ENCODE measurements at places on chromosomes 16 and 17.

GRCh38 chr17:19313746-19314651 lies 48.5 kb downstream of the B9D1 start:
- no peak for DNase-seq

DNA sequence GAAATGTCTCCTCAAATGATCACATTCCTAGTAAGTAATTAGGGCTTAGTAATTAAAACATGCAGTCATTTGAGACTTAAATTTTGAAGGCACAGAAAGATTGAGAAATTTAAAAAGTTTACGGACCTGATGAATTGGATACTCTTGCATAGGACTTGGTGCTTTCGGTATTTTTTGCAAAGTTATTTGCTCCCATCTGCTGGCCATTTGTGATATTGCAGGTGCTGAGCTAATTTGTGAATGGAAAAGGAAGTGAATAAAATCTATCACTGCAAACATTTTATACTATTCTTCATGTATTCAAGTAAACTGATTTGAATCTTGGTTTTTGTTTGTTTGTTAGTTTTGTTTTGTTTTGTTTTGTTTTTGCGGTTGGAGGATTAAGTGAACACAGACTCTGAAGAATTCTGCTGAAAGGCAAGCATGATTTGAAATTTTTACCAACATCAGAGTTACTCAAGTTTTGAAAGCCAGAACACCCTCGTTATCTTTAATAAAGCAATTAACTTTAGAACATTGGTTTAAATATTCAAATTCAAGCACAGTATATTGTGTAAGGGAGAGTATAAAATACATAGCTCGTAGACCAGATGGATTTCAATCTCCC lies 689.5 kb upstream of the RBFOX1 start:
- DNase-seq: peak; percentile 9

- no peak for DNase-seq
These were observed 38.9 kb downstream of the PEMT start for GRCh38 chr17:17552351-17553216.

DNA sequence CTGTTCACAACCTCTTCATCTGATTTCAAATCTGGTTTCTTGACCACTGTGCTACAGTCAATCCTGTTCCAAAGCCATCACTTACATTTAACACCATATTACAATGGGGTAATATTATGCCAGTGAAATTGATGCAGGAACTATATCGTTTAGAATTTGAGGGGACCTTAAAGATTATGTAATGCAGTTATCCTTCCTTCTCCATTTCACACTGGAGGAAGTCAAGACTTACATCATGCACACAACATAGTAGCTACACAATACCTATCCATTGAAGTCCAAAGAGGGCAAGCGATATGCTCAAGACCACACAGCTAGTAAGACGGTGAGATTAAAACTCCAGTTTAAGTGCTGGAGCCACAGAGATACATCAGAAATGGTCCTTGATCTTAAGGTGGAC lies 16.8 kb downstream of the NOG start:
- no peak for DNase-seq

GRCh38 chr16:64280317-64280716 lies 841.5 kb downstream of the CDH11 start:
- DNase-seq: no peak

DNA sequence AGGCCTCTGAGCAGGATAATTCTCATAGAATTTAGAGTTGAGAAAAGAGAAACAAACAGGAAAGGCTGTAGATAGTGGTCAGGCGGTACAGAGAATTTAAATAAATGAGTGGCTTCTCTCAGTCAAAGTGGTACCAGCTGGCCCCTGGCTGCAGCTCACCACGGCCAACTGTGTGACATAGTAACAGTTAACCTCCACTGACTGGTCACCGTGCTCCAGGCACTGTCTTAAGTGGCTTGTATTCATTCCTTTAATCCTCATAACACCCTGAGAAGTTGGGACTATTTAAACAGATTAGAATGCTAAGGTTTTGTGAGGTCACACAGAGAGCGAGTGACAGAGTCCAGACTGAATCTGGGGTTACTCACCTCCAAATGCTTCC lies 108.9 kb downstream of the GNAO1 start:
- no peak for DNase-seq

DNA sequence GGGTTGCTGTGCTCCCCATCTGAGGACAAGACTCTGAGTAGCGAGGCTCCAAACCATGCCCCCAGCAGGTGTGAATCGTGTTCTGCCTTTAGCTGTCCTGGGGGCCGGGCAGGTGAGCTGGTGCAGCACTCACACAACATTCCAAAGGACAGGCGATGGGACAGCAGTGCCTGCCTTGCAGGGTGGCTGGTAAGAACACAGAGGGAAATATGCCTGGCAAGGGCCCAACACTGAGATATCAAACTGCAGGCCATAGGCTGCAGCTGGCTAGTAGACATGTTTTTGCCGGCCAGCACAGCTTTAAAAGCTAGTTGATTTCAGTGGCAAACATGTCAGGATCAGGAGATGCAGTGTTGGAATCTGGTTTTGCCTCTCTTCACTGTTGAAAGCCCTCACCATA lies 23.6 kb downstream of the CLEC16A start:
- no peak for DNase-seq

GRCh38 chr16:11992008-11992584 lies 15.6 kb downstream of the SNX29 start:
- no peak for DNase-seq

GRCh38 chr17:4806456-4806776 lies 536 bp upstream of the PLD2 start:
- DNase-seq: no peak

DNA sequence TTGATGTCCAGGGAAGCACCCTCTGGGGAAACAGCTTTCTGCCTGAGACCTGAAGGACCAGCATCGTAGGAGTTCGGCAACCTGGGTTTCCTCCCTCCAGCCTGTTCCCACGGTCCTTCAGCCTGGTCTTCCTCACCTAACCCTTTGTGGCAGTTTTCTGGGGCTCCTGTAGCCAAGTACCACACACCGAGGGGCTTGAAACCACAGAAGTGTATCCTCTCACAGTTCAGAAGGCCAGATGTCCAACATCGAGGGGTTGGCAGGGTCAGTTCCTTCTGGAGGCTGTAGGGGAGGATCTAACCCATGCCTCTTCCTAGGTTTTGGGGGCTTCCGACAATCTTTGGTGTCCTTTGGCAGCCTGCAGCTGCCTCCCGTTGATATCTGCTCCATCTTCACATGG lies 381.0 kb upstream of the TNRC6C start:
- no peak for DNase-seq

- DNase-seq: no peak
These were observed 70.0 kb upstream of the PMFBP1 start for GRCh38 chr16:72241930-72242329.

GRCh38 chr17:41301916-41302901 lies at the start of gene KRTAP29-1:
Gene KRTAP29-1, minus strand, starts transcription at chr17:41302851. Its CDS starts 0 bp downstream, at chr17:41302851.
- no peak for DNase-seq

- no peak for DNase-seq
These were observed 33.7 kb upstream of the RCVRN start for GRCh38 chr17:9938764-9939163.

GRCh38 chr17:73969956-73970355 lies 233.5 kb upstream of the RPL38 start:
- DNase-seq: no peak

DNA sequence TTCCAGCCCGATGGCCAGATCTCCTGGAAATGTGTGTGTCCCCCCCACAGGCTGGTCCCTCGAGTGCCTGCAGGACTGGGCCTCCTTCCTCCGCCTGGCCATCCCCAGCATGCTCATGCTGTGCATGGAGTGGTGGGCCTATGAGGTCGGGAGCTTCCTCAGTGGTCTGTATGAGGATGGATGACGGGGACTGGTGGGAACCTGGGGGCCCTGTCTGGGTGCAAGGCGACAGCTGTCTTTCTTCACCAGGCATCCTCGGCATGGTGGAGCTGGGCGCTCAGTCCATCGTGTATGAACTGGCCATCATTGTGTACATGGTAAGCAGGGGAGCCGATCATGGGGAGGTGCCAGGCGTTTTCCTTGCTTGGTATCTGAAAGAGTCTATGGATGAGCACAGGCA lies 22.1 kb downstream of the SLC47A1 start:
- no peak for DNase-seq

DNA sequence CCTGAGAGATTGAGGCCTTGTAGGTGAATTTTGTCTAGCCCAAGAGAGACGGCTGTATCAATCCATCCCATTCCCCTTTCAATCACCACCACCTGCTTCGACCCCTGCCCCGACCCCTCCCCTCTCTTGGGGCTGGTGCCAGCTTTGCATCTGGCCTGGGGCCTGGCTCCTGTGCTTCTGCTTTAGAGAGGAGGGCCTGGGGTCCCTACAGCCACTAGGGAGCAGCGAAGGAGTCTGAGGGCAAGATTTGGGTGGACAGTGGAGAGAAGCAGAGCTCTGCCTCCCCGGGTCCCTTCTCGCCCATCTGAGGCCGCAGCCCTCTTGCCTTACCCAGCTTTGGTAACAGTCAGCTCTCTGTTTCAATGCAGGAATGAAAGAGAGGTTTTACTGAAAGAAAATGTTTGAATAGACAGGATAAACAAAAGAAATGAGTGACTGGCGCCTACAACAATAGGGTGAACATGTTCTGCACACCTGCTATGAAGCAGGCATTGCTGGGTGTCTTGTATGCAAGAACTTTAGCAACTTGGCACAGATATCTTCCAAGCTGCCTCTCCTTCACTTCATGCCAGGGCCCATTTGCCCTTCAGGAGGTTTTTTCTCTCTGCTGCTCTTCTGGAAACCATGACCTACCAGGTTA lies 57.4 kb downstream of the SLC47A1 start:
- DNase-seq: no peak

- DNase-seq: no peak
These were observed 37.9 kb upstream of the ABCA8 start for GRCh38 chr17:68993112-68993511.

- no peak for DNase-seq
These were observed 47.7 kb downstream of the ZFHX3 start for GRCh38 chr16:73000020-73000906.

- DNase-seq: no peak
These were observed 19.2 kb upstream of the SMIM5 start for GRCh38 chr17:75614006-75614405.

GRCh38 chr16:165539-166374 lies at the start of gene HBM:
Gene HBM, plus strand, starts transcription at chr16:165978. Its CDS starts 20 bp downstream, at chr16:165998.
- DNase-seq: no peak

DNA sequence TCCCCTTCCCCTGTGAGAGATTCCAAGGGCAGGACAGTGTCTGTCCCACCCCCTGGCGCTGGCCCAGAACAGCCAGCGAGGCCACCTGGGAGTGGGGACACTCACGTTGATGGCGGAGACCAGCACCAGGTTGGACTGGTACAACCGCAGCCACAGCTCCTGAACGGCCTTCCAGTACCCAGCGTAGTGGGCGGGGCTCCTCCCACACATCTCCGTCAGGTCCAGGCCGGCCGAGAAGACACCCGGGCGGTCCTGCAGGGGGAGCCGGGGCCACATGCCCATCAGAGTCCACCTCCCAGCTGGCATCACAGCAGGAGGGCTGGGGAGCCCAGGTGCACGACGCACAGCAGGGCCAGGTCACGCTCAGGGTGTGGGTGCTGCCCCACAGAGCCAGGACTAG lies 7.1 kb downstream of the ECI1 start:
- DNase-seq: no peak

GRCh38 chr16:84511180-84511800 lies 6.8 kb upstream of the MEAK7 start:
- peak; percentile 93 for DNase-seq

GRCh38 chr16:51159865-51160264 lies 8.8 kb upstream of the SALL1 start:
- DNase-seq: no peak

GRCh38 chr16:88415713-88416323 lies 33.1 kb downstream of the ZNF469 start:
- no peak for DNase-seq

DNA sequence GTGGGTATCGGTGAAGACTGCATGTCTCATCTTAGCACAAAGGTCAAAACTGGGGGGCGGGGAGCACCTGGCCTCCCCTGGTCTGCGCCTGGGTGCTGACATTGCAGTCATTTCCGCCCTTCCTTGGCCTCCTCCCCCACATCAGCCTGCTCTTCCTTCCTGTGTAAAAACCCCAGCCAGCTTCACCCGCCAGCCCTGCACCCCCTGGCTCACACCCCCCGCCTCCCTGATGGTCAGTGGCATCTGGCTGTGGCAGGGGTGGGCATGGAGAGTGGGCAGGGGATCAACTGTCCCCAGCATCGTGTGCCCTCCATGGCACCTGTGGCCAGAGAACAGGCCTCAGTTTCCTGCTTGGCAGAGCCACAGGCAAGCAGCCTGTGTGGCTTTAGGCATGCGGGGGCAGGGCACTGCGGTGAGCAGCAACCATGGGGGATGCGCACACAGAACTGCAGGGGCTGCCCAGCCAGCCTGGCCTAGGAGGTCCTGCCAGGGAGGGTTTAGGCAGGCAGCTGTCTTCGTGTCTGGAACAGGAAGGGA lies 26.5 kb upstream of the LASP1NB start:
- DNase-seq: peak; percentile 91

DNA sequence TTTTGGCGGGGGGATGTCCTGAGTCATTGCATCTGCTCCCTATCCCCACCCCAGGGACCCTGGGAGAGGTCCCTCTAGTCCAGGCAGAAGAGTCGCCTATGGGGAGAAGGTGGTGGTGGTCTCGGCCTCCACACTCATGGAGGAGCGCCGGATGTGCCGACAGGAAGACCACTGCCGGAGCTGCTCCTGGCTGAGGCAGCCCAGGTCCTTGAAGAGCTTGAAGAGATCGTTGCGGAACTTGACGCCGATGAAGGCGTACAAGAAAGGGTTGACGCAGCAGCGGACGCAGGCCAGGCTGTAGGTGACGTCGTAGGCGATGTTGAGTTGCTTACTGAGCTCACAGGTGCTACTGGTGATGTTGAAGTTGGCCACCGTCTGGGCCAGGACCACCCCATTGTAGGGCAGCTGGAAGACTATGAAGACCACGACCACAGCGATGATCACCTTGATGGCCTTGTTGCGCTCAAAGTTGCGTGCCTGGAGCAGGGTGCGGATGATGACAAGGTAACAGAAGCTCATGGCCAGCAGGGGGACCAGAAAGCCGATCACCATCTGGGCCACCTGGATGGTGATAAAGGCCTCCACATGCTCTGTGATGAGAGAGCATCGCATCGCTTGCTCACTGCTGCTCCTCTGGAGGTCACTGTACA lies 10.5 kb downstream of the CCR7 start:
- no peak for DNase-seq

DNA sequence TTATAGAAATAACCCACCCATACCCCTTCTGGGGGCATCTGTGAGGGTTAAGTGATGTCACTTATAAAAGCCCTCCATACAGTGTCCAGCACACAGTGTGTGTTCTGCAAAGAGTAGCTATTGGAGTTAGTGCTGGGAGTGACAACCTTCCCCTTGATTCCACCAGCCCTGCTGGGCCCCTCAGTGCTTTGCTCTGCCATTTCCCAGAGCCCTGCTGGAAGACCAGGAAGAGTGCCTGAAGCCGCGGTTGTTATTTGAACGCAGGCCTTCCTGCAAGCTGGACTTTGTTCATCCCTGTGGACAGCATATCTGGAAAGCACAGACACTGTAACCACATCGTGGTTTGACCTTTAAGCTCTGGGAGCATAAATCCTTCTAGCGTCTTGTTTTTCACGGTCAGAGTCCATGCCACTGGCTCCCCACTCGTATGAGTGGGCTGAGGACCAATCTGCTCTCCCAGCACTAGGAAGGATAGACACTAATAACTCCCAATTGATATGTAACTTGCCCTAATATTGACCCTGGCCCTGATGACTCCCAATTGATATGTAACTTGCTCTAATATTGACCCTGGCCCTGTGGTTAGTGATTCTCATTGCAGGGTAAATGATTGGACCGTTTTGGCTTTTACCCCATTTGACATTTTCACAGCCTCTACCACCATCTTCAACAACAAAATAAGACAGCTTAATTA lies 297.1 kb upstream of the MAF start:
- DNase-seq: no peak

- DNase-seq: no peak
These were observed 9.9 kb downstream of the RABEP2 start for GRCh38 chr16:28915181-28915580.
